ENCODE measurements at places on chromosomes 2 and 18.

GRCh38 chr2:232030229-232030628 is 68.7 kb downstream of the DIS3L2 start:
- DNase-seq: no peak

DNA sequence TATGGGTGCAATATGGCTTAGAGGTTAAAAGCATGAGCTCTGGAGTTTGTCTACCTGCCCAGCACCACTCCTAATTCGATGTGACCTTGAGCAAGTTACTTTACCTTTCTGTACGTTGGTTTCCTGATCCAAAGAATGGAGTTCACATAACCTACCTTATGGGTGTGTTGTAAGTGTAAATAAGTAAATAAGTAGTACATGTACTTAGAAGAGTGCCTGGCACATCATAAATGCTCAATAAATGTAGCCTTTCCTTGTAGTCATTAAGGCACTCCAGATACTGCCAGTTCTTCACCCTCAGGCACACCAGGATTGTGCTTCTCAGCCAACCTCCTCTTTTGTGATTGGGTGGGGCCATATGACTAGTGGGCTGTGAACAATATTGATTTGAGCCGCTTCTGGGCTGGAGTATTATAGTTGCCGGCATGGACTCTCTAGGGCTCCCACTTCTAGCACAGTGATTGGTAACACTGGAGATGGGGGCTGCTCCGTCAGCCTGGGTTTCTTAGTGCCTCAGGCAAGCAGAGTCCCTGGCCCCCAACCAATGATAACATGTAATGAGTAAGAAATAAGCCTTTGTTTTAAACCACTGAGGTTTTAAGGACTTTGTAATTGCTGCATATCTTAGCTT is 101.7 kb upstream of the NOSTRIN start:
- DNase-seq: no peak

GRCh38 chr2:30414961-30415360 is 32.1 kb upstream of the LCLAT1 start:
- no peak for DNase-seq

- no peak for DNase-seq
Measured at GRCh38 chr18:44180683-44181082, 500.0 kb upstream of the SETBP1 start.

GRCh38 chr2:224938651-224939182 is 103.6 kb downstream of the DOCK10 start:
- DNase-seq: peak; percentile 65

DNA sequence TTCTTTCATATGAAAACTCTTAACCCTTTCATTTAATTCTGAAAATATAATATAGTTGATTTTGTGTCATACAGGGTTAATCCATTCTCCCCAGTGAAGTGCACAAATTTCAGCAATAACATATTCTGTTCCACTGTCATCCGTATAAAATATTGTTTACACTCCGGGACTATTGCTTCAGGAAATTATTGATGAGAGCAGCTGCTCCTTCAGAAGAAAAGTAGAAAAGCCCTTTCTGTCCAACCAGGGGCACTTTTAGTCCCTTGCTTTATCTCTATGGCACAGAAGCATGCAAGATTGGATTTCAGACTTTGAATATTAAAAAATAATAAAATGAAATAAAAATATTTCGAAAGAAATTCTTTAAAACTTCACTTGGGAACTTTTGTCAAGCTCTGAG is 535.7 kb upstream of the SLC39A10 start:
- DNase-seq: no peak

- no peak for DNase-seq
Measured at GRCh38 chr2:61978522-61978921, 73.0 kb downstream of the COMMD1 start.

- no peak for DNase-seq
Measured at GRCh38 chr2:26100384-26100783, 66.5 kb downstream of the RAB10 start.

DNA sequence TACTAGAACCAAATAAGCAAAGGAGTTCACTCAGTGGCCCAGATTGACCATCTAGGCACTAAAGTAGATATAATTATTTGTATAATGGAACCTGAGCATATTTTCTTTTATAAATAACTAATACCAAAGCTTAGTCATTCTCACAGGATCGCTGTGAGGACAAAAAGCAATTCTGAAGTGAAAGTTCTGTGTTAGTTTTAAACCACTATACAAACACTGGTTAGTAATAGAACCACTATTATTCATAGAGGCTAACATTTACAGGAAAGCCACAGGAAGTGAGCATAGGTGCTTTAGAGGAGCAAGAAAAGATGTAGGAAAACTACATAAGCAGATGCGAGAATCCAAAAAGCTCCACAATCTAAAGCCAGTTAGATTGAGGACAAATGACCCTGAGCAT is 364.7 kb downstream of the XIRP2 start:
- no peak for DNase-seq

DNA sequence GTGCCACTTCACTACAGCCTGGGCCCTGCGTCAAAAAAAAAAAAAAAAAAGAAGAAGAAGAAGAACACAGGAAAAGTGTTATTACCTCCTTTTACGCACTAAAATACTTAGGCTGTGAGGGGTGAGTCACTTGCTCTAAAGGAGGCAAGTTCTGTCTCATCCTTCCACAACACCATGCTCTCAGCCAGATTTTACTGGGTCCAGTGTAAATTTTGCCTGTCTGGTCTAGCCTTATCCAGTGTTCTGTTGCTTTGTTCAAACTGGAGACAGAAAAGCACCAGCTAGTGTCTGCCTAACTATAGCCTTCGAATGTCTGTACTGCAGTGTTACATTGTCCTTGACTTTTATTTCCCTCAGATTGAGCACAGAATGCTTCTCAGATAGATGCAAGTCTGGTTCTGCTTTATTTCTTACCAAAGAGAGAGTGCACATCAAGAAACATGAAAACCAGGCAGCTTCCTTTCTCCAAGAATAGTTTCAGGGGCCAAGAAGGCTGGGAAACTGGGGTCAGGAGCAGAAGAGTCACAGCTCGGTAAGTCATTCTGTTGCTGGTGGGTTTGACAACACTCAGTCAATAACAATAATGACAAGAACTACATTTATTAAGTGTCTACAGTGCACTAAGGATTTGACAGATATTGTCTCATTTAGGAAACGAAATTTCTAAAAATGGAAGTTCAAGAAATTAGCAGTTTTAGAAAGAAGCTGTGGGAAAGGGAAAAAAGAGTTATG is 3.1 kb upstream of the MSGN1 start:
- no peak for DNase-seq

- DNase-seq: no peak
Measured at GRCh38 chr2:160741815-160742214, 248.2 kb upstream of the RBMS1 start.

- DNase-seq: no peak
Measured at GRCh38 chr2:69298261-69298660, 88.8 kb downstream of the GFPT1 start.

DNA sequence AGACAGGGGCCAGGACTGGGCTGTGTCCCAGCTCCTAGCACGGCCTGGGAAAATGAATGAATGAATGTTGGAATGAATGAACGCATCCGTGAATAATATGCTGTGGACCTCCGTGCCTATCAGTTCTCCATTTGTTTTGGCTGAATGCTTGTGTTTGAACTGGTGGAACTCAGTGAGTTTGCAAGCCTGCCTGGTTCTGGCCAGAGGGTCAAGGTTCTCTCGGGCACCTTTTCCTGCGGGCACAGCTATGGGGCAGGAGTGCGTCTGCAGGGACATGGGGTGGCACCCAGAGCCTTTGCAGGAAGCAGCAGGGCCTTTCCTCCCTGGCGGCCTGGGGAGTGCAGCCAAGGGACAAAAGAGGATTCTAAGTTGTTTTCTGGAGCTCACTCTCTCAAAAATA is 17.6 kb upstream of the PDIA6 start:
- DNase-seq: no peak

DNA sequence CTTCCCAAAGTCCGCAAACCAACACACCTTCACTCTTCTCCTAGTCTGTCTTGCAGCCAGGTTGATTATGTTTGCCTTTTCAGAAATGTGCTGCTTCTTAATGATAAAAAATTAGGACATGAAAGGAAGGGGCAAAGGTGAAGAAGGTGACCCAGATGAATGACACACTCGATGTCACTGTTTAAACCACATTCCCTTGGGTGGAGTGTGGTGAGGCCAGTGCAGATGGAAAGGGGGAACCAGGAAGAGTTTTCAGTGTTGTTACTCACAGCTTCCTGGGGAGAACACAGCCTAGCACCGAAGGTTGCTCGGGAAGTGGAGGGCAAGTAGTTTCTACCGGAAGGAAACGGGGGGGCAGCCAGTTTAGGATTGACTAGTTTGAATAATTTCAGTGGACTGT is 57.2 kb upstream of the BOD1L2 start:
- no peak for DNase-seq

DNA sequence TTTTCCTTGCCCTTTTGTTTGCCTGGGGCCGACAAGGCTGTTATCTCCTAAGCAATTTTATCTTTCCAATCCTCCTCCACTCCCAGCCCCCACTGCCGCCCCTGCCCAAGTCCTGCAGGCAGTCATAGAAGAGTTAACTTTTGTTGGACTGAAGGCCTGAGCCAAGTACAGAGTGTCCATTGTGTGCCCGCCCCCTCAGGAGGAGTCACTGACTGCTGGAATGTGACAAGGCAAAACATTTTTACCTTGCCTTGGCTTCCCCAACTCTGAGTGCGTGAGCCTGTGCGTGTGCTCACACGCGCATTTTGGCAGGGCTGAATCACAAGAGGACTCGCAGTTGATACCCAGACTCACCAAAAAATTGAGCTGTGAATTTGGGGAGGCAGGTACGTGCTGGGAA is 16.2 kb downstream of the SETBP1 start:
- DNase-seq: no peak

GRCh38 chr18:31241900-31242409 is 76.0 kb upstream of the DSG1 start:
- no peak for DNase-seq

DNA sequence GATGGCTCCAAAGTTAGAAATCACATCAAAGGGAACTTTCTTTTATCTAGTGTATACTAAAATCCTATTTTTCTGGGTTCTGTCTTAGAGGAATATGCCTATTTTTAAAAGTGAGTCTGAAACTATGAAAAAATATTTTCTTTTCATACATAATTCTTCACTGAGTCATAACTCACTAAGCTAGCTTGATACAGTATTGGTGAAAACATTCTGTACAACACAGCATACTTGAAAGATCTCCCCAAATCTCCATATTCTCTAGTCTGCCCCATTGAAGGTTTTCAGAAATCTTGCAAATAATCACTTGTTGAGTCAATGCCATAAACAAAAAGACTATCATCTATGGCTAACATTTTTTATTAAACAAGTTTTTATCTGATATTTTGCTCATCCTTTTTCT is 44.5 kb downstream of the COL3A1 start:
- DNase-seq: no peak

DNA sequence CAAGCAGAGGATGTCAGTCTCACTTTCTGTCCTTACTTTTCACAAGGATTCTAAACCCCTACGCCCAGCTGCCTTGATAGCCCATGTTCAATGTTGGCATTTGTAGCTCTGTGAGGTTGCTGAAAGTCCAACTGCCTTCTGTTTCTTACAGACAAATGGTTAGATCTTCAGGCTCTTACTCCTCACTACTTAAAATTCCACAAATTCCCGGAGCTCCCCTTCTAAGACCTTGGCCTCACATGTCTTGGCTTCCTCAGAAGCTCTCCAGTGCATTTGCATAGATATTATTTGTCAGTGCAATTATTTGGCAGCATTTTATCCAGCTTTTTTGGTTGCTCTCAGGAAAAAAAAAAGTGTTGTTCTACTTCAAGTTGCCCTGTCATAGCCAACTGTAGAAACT is 453.7 kb upstream of the CELF4 start:
- no peak for DNase-seq

- no peak for DNase-seq
Measured at GRCh38 chr2:207805566-207806226, 36.0 kb upstream of the FZD5 start.

GRCh38 chr2:144115739-144116291 is 404.1 kb downstream of the ZEB2 start:
- DNase-seq: no peak

GRCh38 chr18:40233931-40234616 is 1721.0 kb upstream of the PIK3C3 start:
- no peak for DNase-seq

GRCh38 chr2:215454519-215455246 is 18.8 kb upstream of the FN1 start:
- peak; percentile 24 for DNase-seq

- DNase-seq: no peak
Measured at GRCh38 chr2:24878341-24878740, 41.7 kb downstream of the ADCY3 start.

DNA sequence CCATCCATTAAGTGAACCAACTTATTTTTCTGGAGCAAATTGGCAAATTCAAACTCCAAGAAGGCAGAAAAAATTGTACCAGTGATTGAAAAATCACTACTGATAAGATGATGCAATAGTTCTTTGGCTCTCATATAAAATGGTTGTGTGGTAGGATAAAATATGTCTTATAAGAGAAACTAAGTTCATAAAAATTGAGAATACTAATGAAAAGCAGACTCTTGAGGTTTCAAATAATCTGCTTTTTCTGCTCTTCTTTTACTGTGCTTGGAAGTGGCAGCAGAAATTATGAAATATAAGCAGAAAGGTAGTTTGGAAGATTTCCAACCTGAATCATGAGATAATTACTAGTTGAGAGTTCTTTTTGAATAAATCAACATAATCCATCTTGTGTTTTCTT is 61.9 kb downstream of the PPP1R1C start:
- DNase-seq: no peak

DNA sequence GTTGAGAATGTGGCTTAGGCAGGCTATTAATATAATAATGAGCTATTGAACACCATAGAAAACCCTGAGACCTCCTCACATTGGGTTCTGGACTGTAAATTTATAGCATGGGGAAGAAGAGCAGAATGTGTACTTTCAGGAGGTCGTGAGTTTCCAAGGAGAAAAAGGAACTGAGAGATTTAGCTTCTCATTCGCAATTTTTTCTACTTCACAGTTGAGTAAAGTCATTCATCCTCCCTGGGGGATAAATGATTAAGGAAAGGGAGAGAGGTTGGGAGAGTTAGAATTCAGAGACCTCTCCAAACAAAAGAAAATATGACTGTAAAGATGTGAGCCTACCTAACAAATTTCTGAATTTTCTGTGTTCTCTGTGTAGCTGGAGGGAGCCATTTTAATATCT is 205.8 kb upstream of the CYRIA start:
- no peak for DNase-seq

DNA sequence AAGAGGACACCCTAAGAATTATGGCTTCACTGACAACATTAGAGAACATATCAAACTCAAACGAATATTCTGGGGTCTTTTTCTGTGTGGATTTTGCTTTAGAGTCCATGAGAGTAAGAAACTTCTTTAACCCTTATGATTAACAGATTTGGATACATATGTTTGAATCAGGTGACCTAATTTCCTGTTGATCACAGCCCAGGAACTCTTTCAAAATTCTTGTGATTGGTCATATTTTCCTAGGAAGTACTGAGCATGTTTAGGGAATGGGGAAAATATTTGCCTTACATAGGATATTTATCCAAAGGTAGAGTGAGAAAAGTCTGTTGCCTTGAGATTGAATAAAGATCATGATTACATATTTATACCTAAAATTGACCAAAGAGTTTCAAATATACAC is 160.0 kb downstream of the KCNH7 start:
- DNase-seq: no peak
